ENCODE measurements at places on chromosomes 1 and 21.

DNA sequence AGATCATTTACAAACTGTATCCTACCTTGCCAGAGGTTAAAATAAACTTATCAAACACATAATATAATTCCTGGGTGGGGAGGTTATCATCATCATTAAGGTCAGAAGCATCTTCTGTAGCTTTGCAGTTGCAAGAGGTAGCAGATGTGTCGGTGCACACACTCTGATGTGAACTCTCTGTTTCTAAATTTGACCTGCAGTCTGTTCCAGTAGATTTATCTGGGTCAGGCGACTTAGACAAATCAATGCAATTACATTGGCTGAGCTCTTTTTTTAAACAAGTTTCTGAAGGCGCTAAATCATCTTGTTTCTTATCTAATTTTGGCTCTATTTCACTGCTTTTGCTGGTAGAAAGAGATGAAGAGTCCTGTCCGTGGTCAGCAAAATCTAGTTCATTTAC, 70.4 kb downstream of the PRPF38A start:
- DNase-seq: no peak

GRCh38 chr21:44818640-44819011, 764 bp upstream of the SUMO3 start:
- no peak for DNase-seq

DNA sequence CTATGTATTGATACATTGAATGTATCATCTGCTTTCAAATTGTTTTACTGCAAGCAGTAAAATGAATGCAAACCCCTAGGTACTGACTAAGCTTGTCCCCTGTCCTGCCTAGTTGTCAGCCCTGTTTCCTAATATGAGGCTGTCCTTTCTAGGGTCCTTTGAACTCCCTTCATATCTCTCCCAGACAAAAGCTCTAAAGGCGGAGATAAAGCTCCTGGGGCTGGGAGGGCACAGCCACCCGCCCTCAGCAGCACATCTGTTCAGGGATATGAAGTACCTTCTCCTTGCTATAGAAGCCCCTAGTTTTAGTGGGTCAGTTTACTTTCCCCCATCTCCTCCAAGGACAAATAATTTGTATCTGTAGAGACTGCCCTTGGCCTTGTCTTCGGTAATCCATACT, 93.1 kb upstream of the ETS2 start:
- no peak for DNase-seq

DNA sequence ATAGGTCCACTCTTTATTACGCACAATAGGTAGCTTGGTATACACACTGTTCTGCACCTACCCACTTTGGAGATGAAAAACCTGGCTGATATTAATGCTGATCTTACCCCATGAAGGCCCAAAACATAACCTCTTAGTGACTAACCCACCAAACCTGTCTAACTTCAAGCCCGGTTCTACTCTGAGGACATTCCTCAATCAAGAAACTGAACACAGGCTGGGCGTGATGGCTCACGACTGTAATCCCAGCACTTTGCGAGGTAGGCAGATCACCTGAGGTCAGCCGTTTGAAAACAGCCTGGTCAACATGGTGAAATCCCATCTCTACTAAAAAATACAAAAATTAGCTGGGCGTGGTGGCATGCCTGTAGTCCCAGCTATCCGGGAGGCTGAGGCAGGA, 50.5 kb downstream of the EYA3 start:
- DNase-seq: no peak

DNA sequence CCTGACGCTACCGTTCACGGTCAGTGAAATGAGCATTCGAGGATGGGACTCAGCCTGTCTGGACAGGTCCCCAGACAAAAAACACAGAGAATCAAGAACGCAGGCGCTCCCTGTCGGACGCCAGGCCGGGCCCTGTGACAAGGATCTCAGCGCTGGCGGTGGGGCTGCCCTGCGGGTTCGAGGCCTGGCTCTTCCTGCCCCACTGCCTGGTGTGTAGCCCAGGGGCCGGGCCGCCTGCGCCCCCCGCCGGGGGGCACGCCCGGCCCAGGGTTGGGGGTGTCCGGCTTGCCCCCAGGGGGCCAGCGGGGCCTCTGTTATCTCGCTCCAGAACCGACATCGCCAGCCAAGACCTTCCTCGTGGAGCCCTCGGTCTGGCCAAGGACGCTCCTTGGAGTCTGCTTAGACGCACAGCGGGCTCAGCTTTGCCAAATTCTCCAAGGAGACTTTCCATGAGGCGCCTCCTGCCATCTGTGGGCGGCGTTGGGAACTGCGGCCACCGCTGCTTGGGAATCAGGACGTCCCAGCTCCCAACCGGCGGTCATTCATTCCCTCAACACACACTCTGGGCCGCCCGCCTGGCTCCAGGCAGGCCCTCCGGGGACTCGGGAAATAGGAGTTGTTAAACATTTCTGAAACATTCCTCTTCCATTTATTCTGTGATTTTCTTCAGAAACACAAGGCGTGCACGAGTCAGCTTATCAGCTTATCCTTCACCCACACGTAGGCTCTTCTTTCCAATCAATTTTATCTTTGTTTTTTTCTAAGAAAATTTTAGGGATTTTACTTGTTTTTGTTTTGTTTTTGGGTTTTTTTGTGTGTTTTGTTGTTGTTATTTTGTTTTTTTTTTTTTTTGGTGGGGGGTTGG, 11.3 kb upstream of the RIPK4 start:
- peak; percentile 16 for DNase-seq

GRCh38 chr1:66495495-66495894, 38.5 kb upstream of the SGIP1 start:
- no peak for DNase-seq

GRCh38 chr1:243179720-243180119, 75.4 kb downstream of the CEP170 start:
- DNase-seq: no peak

DNA sequence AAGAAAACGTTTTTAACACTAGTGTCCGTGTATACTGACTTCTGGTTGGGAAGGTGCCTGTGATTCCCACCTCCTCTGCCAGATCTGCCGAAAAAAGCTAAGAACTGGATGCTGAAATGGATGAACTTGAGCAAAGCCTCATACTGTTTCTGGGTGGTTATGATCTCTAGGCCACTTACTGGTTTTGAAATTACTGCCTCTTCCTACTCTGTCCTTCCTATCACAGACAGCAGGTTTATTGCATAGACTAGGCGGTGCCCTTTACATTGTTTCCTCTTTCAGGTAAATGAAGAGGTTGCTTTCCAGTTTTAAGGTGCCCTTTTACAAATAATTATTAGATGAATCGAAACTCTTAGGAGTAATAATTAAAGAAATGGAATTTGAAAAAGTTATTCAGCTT, 27.5 kb downstream of the PEX14 start:
- DNase-seq: no peak

Measured in stimulated activated CD4-positive, alpha-beta T cell treated with anti-CD3 and anti-CD28 coated beads, Interleukin-1b, Interleukin-23, amount 100 ng/mL, for 48 hours (primary cell).